NCI-H345 (cell line): ENCODE measurements at places on chromosomes 5 and 9.

DNA sequence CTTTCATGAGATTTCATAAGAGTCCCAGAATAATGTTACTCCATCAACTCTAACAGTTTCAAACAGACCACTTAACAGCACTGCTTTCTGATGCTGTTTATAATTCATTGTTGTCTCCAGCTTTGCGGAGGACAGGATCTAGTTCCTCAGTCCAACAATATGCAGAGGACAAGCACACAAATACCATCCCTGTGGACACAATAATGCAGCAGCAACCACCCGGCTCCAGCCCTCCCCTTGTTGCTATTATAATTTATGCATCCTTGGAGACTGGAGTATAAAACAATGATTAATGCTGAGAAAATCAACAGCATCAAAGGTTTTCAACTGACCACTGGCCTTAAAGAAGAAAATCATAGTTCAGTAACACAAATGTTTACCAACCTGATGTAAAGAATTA lies 108.3 kb downstream of the DENND1A start:
- no peak for DNase-seq

DNA sequence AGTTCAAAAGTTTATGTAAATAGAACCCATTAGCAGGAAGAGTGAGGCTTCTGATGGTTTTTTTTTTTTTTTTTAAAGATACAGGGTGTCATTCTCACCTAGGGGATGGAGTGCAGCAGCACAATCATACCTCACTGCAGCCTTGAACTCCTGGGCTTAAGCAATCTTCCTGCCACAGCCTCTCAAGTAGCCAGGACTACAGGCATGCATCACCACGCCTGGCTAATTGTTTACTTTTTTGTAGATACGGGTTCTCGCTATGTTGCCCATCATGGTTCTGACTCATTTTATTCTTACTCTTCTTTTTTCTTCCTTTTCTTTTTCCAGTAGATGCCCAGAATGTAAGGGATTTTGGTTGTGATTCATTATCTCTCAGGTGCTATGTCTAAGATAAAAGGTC lies 201.1 kb downstream of the NNT start:
- DNase-seq, result no peak

DNA sequence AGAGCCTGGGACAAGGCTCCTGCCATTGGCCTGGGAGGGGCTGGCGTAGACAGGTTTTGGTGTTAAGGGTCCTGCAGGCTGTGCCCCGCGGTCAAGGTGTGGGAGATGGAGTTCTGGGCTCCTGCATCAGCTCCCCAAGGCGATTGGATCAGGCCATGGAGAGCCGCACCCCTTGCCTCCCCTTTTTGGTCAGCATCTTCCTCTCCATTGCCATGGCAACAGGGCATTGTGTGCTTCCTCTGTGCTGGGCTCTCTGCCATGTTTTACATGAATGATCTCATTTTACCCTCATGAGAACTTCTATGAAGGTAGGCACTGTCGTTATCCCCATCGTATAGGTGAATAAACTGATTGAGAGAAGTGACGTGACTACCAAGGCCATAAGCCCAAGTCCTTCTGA lies 344.3 kb upstream of the CLINT1 start:
- no peak for DNase-seq

GRCh38 chr9:22813529-22813928 lies 366.9 kb downstream of the DMRTA1 start:
- no peak for DNase-seq

GRCh38 chr9:2267181-2267745 lies 252.1 kb downstream of the SMARCA2 start:
- DNase-seq, result no peak

- DNase-seq, result no peak
Observed at GRCh38 chr9:90007516-90008440, 403.0 kb downstream of the GADD45G start.

DNA sequence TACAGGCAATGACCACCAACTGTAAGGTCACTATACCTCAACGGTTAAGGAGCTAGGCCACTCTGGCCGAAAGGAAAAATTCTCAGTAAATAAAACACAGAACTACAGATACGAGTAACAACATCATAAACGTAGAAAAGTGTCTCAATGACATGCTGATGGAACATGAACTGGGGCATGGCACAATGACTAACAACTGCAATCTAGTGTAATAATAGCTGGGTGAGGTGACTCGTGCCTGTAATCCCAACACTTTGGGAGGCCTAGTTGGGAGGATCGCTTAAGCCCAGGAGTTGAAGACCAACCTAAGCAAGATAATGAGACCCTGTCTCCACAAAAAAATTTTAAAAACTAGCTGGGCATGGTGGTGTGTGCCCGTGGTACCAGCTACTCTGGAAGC lies 9.8 kb upstream of the RAPGEF6 start:
- no peak for DNase-seq

DNA sequence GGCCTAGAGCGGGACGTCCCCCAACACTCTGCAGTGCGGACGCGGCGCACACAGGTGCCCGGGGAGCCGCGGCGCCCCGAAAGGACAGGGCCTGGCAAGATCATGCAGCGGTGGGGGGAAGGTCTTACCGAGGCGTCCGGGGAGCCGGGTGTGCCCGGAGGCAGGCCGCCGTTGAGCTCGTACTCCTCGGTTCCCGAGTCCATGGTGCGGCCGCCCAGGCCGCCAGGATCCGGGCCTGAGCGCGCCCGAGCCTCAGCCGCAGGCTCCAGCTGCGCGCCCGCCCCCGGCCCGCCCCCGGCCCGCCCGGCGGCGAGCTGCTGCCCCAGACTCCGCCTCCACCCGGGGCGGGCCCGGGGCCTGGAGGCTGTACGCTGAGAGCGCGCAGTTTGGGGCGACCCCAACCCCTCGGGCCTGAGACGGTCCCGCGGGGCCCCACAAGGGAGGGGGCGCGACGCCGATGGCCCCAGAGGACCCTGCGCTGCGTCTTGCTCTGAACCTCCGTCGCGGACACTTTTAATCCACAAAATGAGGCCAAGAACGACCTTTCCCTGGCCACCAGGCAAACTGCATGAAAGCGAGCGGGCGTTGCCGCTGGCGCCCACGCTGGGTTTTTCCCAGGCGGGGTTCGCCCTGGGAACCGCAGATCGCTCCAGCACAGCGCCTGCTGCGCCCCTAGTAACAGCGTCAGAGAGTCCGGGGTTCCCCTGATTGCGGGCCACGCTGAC lies at the start of gene NINJ1:
NINJ1 (minus strand) TSS at position 237 of the 725 bp plus-strand sequence; CDS start at position 203, 34 bp downstream.
- DNase-seq, result peak; percentile 71
